Neural crest cell (in vitro differentiated cells): ENCODE measurements at places on chromosomes 3 and 15. TPM values are rescaled to one million over a fixed set of nuclear protein-coding genes. Genes with fewer than 3 reads are reported as not detected.

The B3GNT5 gene
- total RNA-seq: 38.3 and 39.4 TPM in 2 replicates

The GOLGA8T gene
- 0.47 and 0.71 TPM in 2 replicates for total RNA-seq

The DAPK2 gene
- total RNA-seq: 8.5 and 8.8 TPM in 2 replicates

The TPRG1 gene
- total RNA-seq: 0.61 and 0.91 TPM in 2 replicates

The SLC2A2 gene
- not detected in 2 replicates for total RNA-seq

The KCNMB3 gene
- 3.1 and 3.3 TPM in 2 replicates for total RNA-seq

GRCh38 chr3:197466586-197467399 lies 89.0 kb downstream of the BDH1 start:
- H3K4me1 ChIP-seq: peaks cover 69% of the 10 kb centered on the region
- no peaks in the 10 kb centered on the region for H3K27me3 ChIP-seq
- H3K27ac ChIP-seq: peak overlapping the region; percentile 87
- H3K4me3 ChIP-seq: peak overlapping the region; percentile 54

GRCh38 chr15:25797936-25798901 lies 64.9 kb downstream of the ATP10A start:
- DNase-seq: no peak
- peaks cover 55% of the 10 kb centered on the region for H3K4me1 ChIP-seq
- peak overlapping the region; percentile 67 for H3K27ac ChIP-seq

DNA sequence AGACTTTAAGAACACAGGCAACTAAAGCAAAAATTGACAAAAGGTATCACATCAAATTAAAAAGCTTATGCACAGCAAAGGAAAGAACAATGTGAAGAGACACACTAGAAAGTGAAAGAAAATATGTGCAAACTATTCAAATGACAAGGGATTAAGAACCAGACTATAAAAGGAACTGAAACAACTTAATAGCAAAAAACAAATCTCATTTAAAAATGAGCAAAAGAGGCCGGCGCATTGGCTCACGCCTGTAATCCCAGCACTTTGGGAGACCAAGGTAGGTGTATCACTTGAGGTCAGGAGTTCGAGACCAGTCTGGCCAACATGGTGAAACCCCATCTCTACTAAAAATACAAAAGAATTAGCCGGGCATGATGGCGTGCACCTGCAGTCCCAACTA lies 14.4 kb downstream of the NGLY1 start:
- peaks cover 45% of the 10 kb centered on the region for H3K36me3 ChIP-seq
- H3K27me3 ChIP-seq: no peaks in the 10 kb centered on the region
- H3K4me1 ChIP-seq: no peaks in the 10 kb centered on the region

GRCh38 chr3:41234823-41235721 lies 35.8 kb downstream of the CTNNB1 start:
- H3K4me3 ChIP-seq: peak overlapping the region; percentile 22
- peak overlapping the region; percentile 13 for H3K27ac ChIP-seq
- H3K36me3 ChIP-seq: peaks cover 56% of the 10 kb centered on the region
- H3K27me3 ChIP-seq: no peaks in the 10 kb centered on the region
- no peak for DNase-seq
- peaks cover 36% of the 10 kb centered on the region for H3K4me1 ChIP-seq
